ENCODE measurements at places on chromosomes 11 and 22.

- DNase-seq = no peak
Measured at GRCh38 chr11:15195454-15196200, 80.9 kb downstream of the INSC start.

- DNase-seq = no peak
Measured at GRCh38 chr11:109043315-109043714, 378.4 kb downstream of the DDX10 start.

- DNase-seq = no peak
Measured at GRCh38 chr11:116984589-116984988, 113.6 kb downstream of the SIK3 start.

DNA sequence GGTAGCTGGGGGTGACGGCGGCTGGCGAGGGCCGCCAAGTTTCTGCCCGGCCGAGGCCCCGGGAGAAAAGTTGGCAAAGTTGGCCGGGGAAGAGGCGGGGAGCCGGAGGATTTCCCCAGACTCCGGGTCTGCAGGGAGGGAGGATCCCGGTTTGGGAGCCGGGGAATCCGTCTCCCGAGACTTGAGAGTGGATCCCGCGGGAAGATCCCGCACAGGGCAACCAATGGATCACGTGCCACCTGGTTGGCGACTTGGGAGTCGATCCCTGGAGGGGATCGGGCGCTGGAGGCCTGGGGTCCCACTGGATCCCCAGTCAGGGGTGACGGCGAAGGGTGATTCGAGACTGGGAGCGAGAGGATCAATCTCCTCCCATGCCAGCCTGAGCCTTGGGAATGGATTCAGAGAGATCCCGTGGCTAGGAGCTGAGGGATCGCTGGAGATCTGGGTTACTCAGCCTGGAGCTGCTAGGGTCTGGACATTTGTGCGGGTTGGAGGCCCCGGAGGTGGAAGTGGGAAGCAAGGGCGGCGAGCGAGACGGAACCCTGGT lies 394 bp downstream of the KIAA1671 start:
- DNase-seq = no peak

- no peak for DNase-seq
Measured at GRCh38 chr11:130588471-130588870, 140.0 kb downstream of the ADAMTS15 start.

DNA sequence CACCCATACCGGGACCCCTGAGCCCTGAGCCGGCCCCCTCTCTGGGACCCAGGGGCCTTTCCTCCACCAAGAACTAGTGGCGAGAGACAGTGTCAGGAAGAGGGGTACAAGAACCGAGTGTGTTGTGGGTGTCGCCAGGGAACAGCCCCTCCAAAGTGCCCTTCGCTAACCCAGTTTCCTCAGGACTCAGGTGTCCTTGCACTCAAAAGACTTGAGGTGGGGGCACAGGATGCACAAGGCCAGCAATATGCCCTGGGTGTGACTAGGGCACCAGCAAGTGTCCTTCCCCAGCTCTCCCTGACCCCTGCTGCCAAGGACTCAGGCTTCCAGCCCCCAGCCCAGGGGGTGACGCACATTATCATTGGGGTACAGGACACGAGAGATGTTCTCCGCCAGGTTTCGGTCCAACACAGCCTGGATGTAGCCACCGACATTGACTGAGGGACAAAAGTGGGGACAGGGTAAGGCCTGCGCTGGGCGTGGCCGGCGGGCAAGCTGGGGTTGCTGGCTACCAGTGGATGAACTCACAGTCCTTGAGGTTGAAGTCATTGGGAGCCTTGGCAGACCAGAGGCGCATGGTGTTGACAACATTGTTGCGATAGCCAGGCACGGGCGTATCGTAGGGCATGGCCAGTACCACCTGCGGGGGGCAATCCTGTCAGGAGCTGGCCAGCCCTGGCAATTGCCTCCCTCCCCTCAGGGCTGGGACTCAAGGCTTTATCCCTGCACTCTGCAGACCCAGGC lies 4.7 kb downstream of the PYGM start:
- DNase-seq = no peak
